GM12878 (cell line): ENCODE measurements at places on chromosomes 2 and 18.

GRCh38 chr2:175890636-175891242, 111.3 kb downstream of the LNPK start:
- no peaks in the 10 kb centered on the region for H3K36me3 ChIP-seq
- no peaks in the 10 kb centered on the region for H3K4me1 ChIP-seq
- DNase-seq: no peak
- no peak overlapping the region for H3K4me3 ChIP-seq

- peaks cover 2% of the 10 kb centered on the region for H3K36me3 ChIP-seq
- no peak overlapping the region for H3K4me3 ChIP-seq
- H3K27me3 ChIP-seq: no peaks in the 10 kb centered on the region
- H3K4me1 ChIP-seq: no peaks in the 10 kb centered on the region
- no peak for DNase-seq
Measured at GRCh38 chr2:65275141-65275915, 47.7 kb downstream of the ACTR2 start.

GRCh38 chr18:57025540-57025939, 121.3 kb upstream of the BOD1L2 start:
- H3K27ac ChIP-seq: no peak overlapping the region
- H3K27me3 ChIP-seq: no peaks in the 10 kb centered on the region
- no peaks in the 10 kb centered on the region; the same call in 1 of the 2 replicates for H3K4me1 ChIP-seq
- no peak overlapping the region for H3K4me3 ChIP-seq
- DNase-seq: no peak
- H3K36me3 ChIP-seq: no peaks in the 10 kb centered on the region; the same call in 1 of the 2 replicates

DNA sequence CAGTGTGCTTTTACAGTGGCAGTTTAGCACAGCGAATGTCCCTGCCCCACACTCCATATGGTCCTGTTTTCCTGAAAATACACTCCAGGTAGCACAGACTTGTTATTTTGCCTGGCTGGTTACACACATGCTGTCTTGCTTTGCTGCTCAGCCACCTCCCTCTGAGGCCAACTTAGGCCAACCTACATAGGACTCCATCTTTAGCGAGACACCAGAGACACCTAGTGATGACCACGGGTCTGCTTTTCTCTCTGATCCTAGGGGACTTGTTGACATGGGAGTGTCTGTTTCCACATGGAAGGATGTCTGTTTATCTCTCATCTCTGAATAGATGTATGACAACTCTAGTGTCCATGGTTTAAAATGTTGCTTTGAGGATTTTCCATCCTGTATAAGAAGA, 43.3 kb downstream of the PLEKHB2 start:
- H3K27me3 ChIP-seq: no peaks in the 10 kb centered on the region
- H3K4me3 ChIP-seq: no peak overlapping the region
- peaks cover 15% of the 10 kb centered on the region for H3K4me1 ChIP-seq
- no peak for DNase-seq
- H3K36me3 ChIP-seq: peaks cover 24% of the 10 kb centered on the region; the same call in 1 of the 2 replicates
- no peak overlapping the region for H3K27ac ChIP-seq

GRCh38 chr2:226660526-226660925, 139.1 kb downstream of the IRS1 start:
- DNase-seq: no peak
- H3K27me3 ChIP-seq: no peaks in the 10 kb centered on the region
- no peaks in the 10 kb centered on the region for H3K36me3 ChIP-seq
- no peak overlapping the region for H3K4me3 ChIP-seq
- no peaks in the 10 kb centered on the region for H3K4me1 ChIP-seq

DNA sequence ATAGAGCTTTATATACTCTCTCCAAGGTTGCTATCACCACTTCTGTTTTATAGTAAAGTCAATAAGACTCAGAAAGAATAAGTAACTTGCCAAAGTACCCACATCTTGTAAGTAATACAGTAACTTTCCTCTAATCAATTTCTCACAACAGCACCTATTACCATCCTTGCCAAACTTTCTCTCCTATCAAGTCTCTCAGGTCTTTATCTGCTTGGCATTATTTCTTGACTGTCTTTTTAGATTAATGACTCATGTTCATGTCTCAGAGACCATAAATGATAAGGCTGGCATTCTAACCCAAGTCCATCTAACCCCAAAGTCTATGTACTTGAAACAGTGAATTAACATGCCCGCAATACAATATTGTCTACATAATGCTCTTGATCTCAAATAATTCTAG, 618.0 kb upstream of the ZEB2 start:
- no peak for DNase-seq
- no peak overlapping the region for H3K4me3 ChIP-seq
- no peak overlapping the region for H3K27ac ChIP-seq
- no peaks in the 10 kb centered on the region for H3K4me1 ChIP-seq
- no peaks in the 10 kb centered on the region; the same call in 1 of the 2 replicates for H3K27me3 ChIP-seq

GRCh38 chr2:55408918-55409868, 10.5 kb downstream of the CCDC88A start:
- peaks cover 10% of the 10 kb centered on the region for H3K4me1 ChIP-seq
- DNase-seq: no peak
- H3K36me3 ChIP-seq: no peaks in the 10 kb centered on the region
- no peaks in the 10 kb centered on the region for H3K27me3 ChIP-seq

DNA sequence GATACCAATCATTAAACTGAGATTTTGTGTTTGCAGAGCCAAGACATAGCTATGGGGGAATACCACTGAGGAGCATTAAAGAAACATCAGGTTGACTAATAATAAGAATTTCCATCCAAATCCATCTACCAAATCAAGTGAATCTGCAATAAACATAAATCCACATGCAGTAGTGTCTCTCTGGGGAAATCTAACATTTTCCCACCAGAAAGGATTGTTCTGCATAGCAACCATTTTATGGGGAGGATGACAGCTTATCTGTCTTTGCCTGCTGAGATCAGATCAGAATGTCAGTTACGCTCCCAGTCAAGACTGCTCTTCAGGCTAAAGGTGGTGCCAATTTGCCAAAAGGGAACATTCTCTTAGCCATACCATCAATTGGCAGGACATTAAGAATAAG, 1098.9 kb upstream of the CHAC2 start:
- H3K4me1 ChIP-seq: no peaks in the 10 kb centered on the region
- H3K36me3 ChIP-seq: no peaks in the 10 kb centered on the region
- H3K4me3 ChIP-seq: no peak overlapping the region
- no peak overlapping the region for H3K27ac ChIP-seq
- no peak for DNase-seq
- H3K27me3 ChIP-seq: no peaks in the 10 kb centered on the region

DNA sequence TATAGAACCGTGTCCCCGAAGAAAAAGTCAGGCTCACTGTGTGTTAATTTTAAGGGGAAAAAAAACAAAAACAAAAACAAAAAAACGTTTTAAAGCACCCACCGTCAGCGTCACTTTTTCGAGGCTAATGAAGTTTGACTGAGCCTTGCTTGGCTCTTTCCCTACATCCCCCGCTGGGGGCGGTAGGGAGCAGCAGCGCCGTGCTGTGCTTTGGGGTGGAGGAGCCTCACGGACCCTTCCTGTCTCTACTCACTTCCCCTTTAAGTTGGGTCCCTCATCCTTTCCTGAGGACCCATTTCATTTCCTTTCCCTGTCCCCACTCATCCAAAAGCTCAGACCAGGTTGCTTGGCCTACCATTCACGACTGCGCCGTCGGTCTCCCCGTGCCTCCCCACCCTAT, 82.8 kb upstream of the RPL31 start:
- H3K4me1 ChIP-seq: no peaks in the 10 kb centered on the region
- no peak for DNase-seq
- H3K36me3 ChIP-seq: no peaks in the 10 kb centered on the region
- H3K4me3 ChIP-seq: no peak overlapping the region

GRCh38 chr2:48749291-48750127, 6.0 kb downstream of the LHCGR start:
- H3K36me3 ChIP-seq: no peaks in the 10 kb centered on the region
- H3K27ac ChIP-seq: peak overlapping the region; percentile 6
- DNase-seq: no peak
- peaks cover 11% of the 10 kb centered on the region for H3K4me1 ChIP-seq
- H3K4me3 ChIP-seq: no peak overlapping the region
- H3K27me3 ChIP-seq: no peaks in the 10 kb centered on the region

- H3K27me3 ChIP-seq: peaks cover 16% of the 10 kb centered on the region
- H3K4me1 ChIP-seq: no peaks in the 10 kb centered on the region
- H3K4me3 ChIP-seq: no peak within 1 kb of the TSS
- DNase-seq: no peak
- H3K27ac ChIP-seq: no peak within 1 kb of the TSS
Measured at GRCh38 chr2:232487385-232488096, at the start of gene ECEL1. TSS of gene ECEL1 (minus strand) at chr2:232487834. CDS start at chr2:232486653, 1,181 bp downstream.

GRCh38 chr2:178324077-178324476, 126.9 kb downstream of the PRKRA start:
- H3K36me3 ChIP-seq: no peaks in the 10 kb centered on the region
- H3K27me3 ChIP-seq: no peaks in the 10 kb centered on the region; the same call in 1 of the 2 replicates
- H3K27ac ChIP-seq: no peak overlapping the region
- no peaks in the 10 kb centered on the region for H3K4me1 ChIP-seq

DNA sequence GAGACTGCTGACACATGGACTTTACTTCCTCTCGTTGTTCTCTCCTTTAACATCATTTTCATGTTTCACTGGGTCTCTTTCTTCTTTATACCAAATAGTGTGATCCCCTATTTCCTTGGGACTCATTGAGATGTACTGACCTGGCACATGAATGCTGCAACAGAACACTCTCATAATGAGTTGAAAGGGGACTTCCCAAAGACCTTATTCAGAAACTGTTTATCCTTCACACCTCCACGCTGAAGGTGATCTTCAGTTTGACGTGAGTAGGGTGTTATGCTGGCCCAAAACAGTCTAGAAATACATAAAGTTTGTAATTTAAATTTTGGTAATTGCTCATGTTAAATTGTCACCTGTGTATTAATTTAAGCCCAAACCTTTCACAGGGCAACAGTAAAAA, 1096.8 kb upstream of the GYPC start:
- peak; percentile 31 for DNase-seq
- no peak overlapping the region for H3K27ac ChIP-seq
- no peaks in the 10 kb centered on the region for H3K36me3 ChIP-seq
- H3K27me3 ChIP-seq: no peaks in the 10 kb centered on the region
- no peak overlapping the region for H3K4me3 ChIP-seq

DNA sequence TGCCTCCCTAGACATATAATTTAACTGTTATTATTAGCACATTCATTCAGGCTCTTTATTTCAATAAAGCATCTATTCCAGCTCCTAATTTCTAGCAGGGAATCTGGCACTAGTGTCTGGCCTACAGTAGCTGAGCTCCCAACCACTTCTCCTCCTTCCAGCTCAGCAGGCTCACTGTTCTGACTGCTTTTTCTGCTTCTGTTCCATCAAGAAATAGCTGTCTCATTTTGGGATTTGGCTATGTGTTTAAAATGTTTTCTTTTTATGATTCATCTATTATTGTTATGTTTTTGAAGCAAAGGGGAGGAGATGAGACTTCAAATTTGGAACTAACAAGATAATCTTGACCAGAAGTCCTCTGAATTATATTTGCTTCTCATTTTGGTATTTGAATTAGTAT, 172.7 kb upstream of the SMAD7 start:
- no peak for DNase-seq
- no peak overlapping the region for H3K4me3 ChIP-seq
- H3K4me1 ChIP-seq: no peaks in the 10 kb centered on the region

GRCh38 chr18:57269756-57270155, 82.6 kb upstream of the ST8SIA3 start:
- H3K27me3 ChIP-seq: no peaks in the 10 kb centered on the region; the same call in 1 of the 2 replicates
- no peak overlapping the region for H3K4me3 ChIP-seq
- no peaks in the 10 kb centered on the region for H3K4me1 ChIP-seq
- no peak overlapping the region for H3K27ac ChIP-seq
- no peaks in the 10 kb centered on the region for H3K36me3 ChIP-seq

DNA sequence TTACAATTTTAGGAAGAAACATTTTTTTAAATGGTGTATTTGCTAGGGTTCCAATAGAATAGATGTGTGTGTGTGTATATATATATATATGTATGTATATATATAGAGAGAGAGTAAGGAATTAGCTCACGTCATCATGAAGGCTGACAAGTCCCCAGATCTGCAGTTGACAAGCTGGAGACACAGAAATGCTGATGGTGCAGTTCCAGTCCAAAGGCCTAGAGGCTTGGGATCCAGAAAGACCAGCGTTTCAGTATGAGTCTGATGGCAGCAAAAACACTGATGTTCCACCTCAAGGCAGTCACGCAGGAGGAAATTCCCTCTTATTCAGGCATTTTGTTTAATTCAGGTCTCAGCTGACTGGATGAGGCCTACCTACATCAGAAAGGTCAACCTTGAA, 386.8 kb downstream of the PTH2R start:
- H3K4me3 ChIP-seq: no peak overlapping the region
- no peak overlapping the region for H3K27ac ChIP-seq
- no peak for DNase-seq
- no peaks in the 10 kb centered on the region for H3K36me3 ChIP-seq
- H3K4me1 ChIP-seq: no peaks in the 10 kb centered on the region

DNA sequence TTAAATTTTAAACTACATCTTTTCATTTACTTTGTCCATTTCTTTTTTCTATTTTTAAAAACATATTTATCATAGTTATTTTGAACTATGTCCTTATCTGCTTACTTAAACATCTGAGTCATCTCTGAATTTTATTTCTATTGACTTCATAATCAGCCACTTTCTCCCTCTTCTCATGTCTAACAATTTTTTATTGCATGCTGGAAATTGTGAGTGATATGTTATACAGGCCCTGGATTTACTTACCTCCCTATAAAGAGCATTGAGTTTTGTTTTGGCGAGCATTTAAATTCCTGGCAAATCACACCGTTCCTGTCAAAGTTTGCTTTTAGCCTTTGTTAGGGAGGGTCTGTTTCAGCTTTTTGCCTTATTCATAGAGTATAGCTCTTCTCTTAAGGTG, 39.3 kb downstream of the KCNIP3 start:
- no peak for DNase-seq
- H3K36me3 ChIP-seq: no peaks in the 10 kb centered on the region
- no peak overlapping the region for H3K27ac ChIP-seq
- H3K4me3 ChIP-seq: no peak overlapping the region

DNA sequence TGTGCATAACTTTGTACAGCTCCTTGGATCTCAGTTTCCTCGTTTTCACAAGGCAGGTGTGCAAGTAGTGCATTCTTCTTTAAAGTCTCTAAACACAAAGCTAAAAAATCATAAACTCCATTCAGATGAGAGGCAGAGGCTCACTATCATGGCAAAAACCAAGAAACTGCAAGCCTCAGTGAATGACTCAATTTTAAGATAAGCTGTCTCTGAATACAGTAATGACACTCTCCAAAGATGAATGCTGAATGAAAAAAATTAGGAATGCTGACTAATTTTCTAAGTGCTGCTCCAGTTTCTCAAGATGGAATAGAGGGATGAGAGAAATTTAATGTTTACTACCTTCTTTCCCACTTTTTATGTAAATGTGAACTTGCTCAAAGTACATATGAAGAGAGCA, 17.2 kb downstream of the B4GALT6 start:
- DNase-seq: no peak
- peaks cover 6% of the 10 kb centered on the region for H3K36me3 ChIP-seq
- H3K27me3 ChIP-seq: no peaks in the 10 kb centered on the region

DNA sequence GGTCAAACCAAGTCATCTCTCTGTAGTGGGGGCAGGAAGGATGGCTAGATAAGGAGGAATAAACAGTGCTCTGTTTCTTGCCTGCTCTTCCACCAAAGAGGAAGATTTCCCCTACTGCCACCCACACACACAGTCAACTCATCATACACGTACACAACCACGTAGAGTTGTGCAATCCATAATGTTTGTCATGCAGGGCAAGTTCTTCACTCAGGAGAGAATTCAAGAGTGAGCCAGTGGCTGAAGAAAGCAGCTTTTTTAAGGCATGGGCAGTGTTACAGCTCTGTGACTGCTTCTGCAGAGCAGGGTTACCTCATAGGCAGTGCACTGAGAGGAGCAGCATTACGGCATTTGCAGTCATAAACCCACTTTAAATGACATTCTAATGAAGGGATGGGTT, 283.0 kb downstream of the RND3 start:
- no peaks in the 10 kb centered on the region for H3K27me3 ChIP-seq
- no peak for DNase-seq
- no peaks in the 10 kb centered on the region for H3K36me3 ChIP-seq
- H3K27ac ChIP-seq: no peak overlapping the region
- H3K4me3 ChIP-seq: no peak overlapping the region
